Germinal center (tissue), 1 donor: ENCODE measurements at places on chromosomes 1 and 21.

GRCh38 chr1:180131510-180131909 lies 23.2 kb upstream of the QSOX1 start:
- DNase-seq, result no peak

GRCh38 chr21:37483776-37484175 lies 117.2 kb downstream of the DYRK1A start:
- no peak for DNase-seq

- no peak for DNase-seq
These were observed 181.4 kb upstream of the LHX8 start for GRCh38 chr1:74952786-74953185.

- DNase-seq, result no peak
These were observed 76.6 kb downstream of the ABCA4 start for GRCh38 chr1:94044290-94044790.

GRCh38 chr1:158998781-158999161 lies 10.9 kb upstream of the IFI16 start:
- DNase-seq, result peak; percentile 36

DNA sequence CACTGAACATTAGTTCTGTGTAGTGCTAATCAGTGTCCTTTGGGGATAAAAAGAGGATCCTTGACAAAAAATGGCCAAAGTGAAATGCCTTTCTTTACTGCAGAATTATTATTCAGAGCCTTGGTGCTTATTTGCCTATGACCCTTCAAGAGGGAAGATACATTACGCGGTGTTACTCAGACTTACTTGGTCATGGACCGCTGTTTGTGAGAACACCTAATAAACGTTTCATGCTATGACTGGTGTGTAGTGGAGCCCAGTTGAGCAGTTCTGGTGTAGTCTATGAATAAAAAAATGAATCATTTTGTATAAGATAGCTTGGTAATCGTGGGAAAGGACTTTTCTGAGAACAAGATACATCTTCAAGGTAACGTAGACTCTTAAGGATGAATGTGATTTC lies 8.3 kb downstream of the NFYC start:
- peak; percentile 62 for DNase-seq

GRCh38 chr1:35888255-35888654 lies 5.2 kb downstream of the AGO1 start:
- no peak for DNase-seq

DNA sequence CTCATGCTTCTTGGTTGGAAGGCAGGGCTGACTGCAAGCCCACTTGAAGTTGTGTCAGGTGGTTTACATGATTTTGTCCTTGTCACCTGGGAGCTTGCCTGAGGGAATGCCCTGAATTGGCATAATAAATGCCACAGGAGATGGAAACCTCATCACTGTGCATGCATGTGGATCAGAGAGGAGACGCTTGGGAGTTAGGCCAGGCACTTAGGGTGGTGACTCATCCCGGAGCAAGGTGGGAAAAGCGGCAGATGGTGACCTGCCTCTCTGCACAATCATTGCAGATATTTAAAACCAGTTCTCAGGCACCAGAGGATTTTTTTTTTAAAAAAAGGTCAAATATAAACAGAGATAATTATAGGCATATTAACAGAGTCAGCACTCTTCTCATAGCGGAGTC lies 202.2 kb upstream of the KIAA0040 start:
- DNase-seq, result no peak

- DNase-seq, result no peak
These were observed 46.0 kb upstream of the LRRN2 start for GRCh38 chr1:204731509-204731908.

GRCh38 chr1:248804771-248805681 lies 20.7 kb downstream of the SH3BP5L start:
- DNase-seq, result peak; percentile 77

DNA sequence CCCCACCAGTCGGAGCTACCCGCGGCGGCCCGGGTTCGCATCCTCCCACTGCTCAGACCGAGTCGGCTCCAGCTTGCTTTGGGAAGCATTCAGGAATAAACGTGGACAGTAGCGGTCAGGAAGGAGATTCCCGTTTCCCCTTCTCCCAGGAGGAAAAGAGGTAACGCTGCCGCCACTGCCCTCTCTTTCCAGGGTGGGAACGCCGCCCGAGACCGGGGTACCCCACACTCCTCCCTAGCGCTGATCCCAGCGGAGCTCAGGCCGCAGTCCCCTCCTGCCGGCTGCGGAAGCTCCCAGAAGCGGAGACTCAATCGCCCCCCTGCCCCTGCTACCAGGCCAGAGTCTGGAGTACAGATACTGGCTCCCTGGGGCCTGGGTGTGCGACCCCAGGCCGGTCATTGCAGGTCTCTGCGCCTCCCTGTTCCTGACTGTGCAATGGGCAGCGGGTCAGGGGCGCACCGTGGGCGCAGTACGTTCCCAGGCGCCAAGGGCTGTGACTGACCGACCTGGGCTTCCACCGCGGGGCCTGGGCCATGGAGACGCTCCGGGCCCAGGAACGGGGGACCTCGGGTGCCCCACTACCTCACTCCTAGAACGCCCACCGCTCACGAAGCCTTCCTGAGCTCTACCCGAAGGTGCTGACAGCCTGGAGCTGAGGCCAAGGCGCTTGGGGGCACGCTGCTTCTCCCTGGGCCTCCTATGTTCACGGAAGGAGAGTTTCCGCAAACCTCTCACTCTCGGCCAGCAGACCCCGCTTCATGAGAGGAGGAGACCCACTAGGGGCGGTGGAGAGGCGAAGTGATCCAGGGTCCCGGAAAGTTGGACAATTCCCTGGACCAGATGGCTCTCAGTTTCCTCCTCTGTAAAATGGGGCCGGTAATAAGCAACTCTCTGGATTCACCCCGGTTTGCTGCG lies 7.8 kb downstream of the DMRTA2 start:
- DNase-seq, result no peak

GRCh38 chr21:15616864-15617574 lies 112.8 kb upstream of the USP25 start:
- no peak for DNase-seq

DNA sequence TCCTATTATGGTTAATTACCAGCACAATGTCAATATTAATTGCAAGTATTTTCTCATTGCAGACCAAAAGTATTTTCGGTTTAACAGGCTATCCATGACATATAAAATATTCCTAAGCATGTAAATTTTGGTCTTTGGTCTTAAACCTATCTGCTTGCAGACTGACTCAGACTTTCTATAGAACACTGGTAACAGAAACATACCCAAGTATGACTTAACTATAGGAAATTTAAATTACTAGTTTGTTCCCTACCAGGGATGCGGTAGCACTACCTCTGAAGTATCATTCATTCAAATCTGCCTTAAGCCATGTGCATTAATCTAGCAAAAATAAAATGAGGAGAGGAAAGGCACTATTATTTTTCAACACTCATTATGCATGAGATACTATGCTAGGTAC lies 2.9 kb downstream of the TAF1A start:
- no peak for DNase-seq

- no peak for DNase-seq
These were observed 30.2 kb downstream of the AGPAT3 start for GRCh38 chr21:43895196-43895595.

GRCh38 chr1:156823210-156823790 lies 6.7 kb upstream of the SH2D2A start:
- DNase-seq, result no peak

DNA sequence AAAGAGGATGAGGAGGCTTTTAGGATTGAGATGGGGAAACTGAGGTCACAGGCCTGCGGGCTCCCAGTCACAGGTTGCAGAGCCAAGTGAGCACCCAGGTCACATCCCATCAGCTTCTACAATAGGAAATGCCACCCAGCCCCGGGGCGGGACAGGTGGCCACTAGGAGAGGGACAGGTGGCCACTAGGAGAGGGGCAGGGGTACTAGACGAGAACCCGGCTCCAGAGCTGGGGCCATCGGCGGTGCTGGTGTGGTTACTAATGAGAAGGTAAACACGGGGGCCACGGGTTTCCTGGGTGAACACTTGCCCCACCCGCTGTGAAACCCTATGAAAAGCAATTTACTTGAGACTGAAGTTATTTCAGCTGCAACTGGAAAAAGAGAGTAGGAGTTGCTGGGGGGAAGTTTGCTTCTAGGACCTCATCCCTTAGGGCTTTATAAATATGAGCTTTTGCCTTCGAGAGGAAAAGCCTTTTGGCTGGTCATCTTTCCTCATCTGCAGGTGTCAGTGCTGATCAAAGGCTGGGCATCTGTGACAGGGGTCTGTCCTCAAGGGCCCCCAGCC lies 52.5 kb downstream of the MRPL37 start:
- DNase-seq, result no peak

DNA sequence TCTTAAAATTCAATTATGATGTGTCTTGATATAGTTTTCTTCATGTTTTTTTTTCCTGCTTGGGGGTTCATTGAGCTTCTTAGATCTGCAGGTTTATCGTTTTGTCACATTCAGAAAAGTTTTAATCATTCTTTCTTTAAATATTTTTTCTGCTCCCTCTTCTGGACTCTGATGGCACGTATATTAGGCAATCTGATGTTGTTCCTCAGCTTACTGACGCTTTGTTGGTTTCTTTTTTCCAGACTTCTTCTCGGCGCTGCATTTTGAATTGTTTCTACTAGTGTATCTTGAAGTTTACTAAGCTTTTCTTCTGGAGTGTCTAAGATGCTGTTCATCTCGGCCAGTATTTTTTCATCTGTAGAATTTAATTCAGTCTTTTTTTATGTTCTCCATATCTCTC lies 44.8 kb upstream of the FMOD start:
- no peak for DNase-seq

GRCh38 chr1:162854245-162854882 lies 6.6 kb downstream of the CCDC190 start:
- DNase-seq, result peak; percentile 54

DNA sequence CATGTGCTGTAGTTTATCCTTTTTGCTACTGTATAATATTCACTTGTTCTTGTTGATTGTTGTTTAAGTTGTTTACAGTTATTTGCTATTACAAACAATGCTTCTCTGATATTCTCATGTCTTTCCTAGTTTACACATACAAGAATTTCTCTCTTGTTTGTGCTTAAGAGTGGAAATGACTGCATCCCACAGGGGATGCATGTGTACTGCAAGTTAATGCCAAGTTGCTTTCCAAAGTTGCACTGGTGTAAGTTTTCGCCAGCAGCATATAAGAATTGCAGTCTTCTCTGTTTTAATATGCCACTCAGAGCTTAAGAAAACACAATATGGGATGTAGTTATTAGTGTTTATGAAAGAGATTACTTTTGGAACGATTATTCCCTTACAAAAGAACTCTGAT lies 97.7 kb downstream of the NEK7 start:
- no peak for DNase-seq
